ENCODE measurements at places on chromosomes 3 and 15. TPM values are rescaled to one million over a fixed set of nuclear protein-coding genes. Genes with fewer than 3 reads are reported as not detected.

DNA sequence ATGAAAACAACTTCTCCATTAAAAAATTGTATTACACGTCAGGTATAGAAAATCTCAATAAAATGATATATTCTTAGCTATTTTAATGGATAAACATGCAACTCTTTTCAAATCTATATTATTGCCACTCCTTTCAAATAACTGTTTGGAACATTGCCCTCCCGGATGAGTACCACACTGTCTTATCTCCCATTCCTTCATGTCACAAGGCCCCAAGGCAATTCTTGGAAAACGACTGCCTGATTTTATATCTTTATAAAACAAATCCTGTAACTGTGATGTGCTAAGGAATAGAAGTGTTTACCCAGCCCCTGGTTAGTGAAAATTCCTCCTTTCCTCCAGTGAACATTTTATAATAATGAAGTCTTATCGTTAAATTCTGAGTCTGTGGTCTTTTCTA is 6.2 kb upstream of the ZNF619 start:
- no peak for DNase-seq

DNA sequence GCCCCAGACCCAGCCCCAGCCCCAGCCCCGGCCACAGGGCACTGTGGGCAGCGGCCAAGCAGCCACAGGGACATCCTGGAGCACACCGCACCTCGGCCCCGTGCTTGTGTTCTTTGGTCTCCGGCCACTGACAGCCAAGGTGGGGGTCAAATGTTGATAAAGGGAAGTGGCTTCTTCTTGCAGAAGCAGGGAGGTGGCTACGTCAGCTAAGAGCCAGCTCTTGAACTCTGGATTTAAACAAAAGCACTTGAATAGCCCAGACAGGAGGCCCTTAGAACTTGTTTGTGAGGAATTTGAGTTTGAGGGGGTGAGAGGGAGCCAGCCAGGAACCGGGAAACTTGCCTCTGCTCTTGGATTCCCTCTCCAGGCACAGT is 135.8 kb upstream of the ABHD17C start:
- DNase-seq, result no peak

The STRA6 gene
- polyA plus RNA-seq, result 0.14 TPM

The ZXDC gene
- 12.2 TPM for polyA plus RNA-seq

Data from IMR-90 (cell line).